ENCODE measurements at places on chromosomes 3 and 15.
A peak's percentile ranks its signal among the peaks of the same experiment; 100 is the strongest.

GRCh38 chr3:146159037-146159436 lies 1.9 kb downstream of the PLOD2 start:
- H3K4me3 ChIP-seq: peak overlapping the region; percentile 96
- H3K36me3 ChIP-seq: peaks cover 10% of the 10 kb centered on the region
- peaks cover 65% of the 10 kb centered on the region for H3K4me1 ChIP-seq

DNA sequence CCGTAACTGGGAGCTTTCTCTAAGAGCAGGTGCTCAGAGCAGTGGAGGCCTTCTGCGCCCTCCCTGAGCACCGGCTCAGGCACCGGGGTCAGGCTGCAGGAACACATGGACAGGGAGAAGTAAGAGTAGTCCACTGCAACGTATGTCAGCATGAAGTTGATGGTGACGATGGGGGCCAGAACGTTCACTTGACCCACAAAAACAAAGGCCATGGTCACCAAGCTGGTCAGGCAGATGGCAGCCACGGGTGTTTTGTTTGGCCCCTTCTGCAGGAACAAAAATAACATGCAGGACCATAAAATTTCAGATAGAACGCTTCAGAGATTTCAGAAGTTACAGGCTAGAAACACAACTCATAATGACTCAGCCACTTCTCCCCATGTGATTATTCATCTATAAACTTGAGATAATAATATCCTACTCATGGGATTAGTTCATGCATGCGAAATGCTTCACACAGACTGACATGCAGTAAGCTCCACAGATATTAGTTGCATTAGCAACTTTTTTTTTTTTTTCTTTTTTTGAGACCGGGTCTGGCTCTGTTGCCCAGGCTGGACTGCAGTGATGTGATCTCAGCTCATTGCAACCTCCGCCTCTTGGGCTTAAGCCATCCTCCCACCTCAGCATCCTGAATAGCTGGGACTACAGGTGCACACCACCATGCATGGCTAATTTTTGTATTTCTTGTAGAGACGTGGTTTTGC lies 52.2 kb upstream of the HEG1 start:
- peak overlapping the region; percentile 88 for H3K27ac ChIP-seq
- peaks cover 24% of the 10 kb centered on the region for H3K36me3 ChIP-seq
- H3K4me1 ChIP-seq: peaks cover 79% of the 10 kb centered on the region
- DNase-seq: peak; percentile 88

- H3K4me1 ChIP-seq: peaks cover 50% of the 10 kb centered on the region
- H3K27ac ChIP-seq: 0 out of 2 replicates have a peak overlapping the region, but pooled peaks have one; percentile 14
- H3K36me3 ChIP-seq: peaks cover 28% of the 10 kb centered on the region
- H3K27me3 ChIP-seq: peaks cover under 1% of the 10 kb centered on the region
- DNase-seq: no peak
Measured at GRCh38 chr3:42213417-42213816, 52.6 kb downstream of the CCK start.

DNA sequence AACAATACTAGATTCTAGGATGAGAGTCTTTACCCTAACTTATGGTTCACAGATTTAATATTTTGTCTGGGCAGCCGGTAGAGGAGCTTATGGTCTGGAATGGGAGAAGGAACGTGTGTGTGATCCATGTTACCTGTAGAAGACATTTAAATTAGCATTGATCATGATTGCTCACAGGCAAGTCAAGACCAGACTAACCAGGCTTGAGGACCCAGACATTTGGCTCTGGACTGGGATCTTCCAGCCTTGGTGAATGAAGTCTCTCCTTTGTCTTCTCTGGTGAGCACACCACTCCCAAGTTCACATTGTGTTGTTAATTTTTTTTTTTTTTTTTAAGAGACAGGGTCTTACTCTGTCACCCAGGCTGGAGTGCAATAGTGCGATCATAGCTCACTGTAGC lies 11.7 kb downstream of the ABHD2 start:
- peaks cover 3% of the 10 kb centered on the region for H3K27me3 ChIP-seq
- DNase-seq: no peak
- peaks cover 76% of the 10 kb centered on the region for H3K4me1 ChIP-seq
- peak overlapping the region; percentile 88 for H3K27ac ChIP-seq
- H3K4me3 ChIP-seq: peak overlapping the region; percentile 59

- H3K36me3 ChIP-seq: no peaks in the 10 kb centered on the region
- H3K4me1 ChIP-seq: peaks cover 50% of the 10 kb centered on the region
- no peak overlapping the region for H3K27ac ChIP-seq
Measured at GRCh38 chr15:25900431-25900830, 37.3 kb upstream of the ATP10A start.

DNA sequence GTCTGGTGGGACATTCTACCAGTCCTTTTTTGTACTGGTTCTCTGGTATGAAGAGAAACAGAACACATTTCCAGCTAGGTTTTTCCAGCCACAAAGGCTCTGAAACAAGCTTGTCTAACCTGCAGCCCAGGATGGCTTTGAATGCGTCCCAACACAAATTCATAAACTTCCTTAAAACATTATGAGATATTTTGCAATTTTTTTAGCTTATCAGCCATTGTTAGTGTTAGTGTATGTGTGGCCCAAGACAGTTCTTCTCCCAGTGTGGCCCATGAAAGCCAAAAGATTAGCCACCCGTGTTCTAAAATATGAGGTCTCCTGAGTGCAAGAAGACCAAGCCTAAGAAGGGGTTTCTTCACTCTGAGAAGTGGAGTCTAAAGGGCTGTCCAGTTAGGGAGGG lies 18.4 kb upstream of the TIMP4 start:
- H3K4me1 ChIP-seq: peaks cover 28% of the 10 kb centered on the region
- H3K27ac ChIP-seq: no peak overlapping the region
- no peak overlapping the region for H3K4me3 ChIP-seq
- 0 out of 2 replicates have a peak, but pooled peaks cover 6% of the 10 kb centered on the region for H3K36me3 ChIP-seq
- peaks cover 6% of the 10 kb centered on the region for H3K27me3 ChIP-seq
- no peak for DNase-seq

- H3K27me3 ChIP-seq: no peaks in the 10 kb centered on the region
- H3K4me3 ChIP-seq: no peak overlapping the region
Measured at GRCh38 chr3:89946884-89947283, 839.5 kb downstream of the EPHA3 start.

DNA sequence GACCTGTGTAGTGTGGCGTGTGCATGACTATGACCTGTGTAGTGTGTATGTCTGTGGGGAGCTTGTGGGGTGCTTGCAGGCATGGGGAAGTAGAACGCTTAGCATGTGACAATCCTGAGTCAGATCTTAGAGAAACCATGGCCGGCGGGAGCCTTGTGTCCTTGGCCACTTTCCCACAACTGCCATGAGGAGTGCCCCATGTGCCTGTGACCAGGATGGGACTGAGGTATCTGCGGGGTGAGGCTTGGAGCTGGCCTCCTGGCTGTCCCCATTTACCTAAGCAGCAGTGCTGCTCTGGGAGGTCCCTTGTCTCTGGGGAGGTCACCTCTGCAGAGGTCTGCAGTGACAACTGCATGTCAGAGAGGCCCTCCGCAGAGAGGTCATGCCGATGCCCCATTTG lies 23.6 kb downstream of the TRPM1 start:
- peaks cover 35% of the 10 kb centered on the region for H3K4me1 ChIP-seq
- no peak overlapping the region for H3K4me3 ChIP-seq
- H3K27ac ChIP-seq: no peak overlapping the region
- H3K27me3 ChIP-seq: peaks cover 9% of the 10 kb centered on the region
- no peaks in the 10 kb centered on the region for H3K36me3 ChIP-seq

DNA sequence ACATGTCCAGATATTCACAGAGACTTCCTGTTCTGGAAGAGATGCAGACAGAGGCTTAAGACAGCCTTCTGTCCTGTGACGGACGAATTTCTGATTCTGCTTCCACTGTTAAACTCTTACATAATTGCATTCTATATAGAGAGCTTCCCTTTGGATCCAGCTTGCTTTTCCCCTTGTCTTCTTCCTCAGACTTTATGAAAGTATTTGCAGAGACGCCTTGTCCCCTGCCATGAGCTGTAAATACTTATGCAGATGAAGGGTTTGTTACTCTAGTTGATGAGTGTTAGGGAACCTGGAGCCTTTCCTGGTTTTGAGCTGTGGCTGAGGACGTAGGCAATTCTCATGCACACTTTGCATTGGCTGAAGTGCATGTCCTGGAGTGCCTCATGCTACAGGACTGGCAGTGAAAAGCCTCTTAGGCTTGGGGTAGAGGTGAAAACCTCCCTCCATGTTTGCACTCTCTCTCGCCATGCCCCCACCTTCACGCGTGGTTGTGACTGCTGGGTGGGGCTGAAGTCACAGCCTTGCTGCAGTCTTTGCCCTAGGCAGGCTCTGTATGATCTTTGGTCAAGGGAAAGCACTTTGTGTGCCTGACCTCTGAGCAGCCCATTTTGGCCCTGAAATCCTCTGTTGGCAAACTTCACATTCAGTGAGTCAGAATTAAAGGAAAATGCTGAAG lies 286.6 kb downstream of the PTPRG start:
- no peaks in the 10 kb centered on the region for H3K36me3 ChIP-seq
- peaks cover 33% of the 10 kb centered on the region for H3K4me1 ChIP-seq
- DNase-seq: peak; percentile 5
- peak overlapping the region; percentile 36 for H3K4me3 ChIP-seq
- peak overlapping the region; percentile 81 for H3K27ac ChIP-seq

DNA sequence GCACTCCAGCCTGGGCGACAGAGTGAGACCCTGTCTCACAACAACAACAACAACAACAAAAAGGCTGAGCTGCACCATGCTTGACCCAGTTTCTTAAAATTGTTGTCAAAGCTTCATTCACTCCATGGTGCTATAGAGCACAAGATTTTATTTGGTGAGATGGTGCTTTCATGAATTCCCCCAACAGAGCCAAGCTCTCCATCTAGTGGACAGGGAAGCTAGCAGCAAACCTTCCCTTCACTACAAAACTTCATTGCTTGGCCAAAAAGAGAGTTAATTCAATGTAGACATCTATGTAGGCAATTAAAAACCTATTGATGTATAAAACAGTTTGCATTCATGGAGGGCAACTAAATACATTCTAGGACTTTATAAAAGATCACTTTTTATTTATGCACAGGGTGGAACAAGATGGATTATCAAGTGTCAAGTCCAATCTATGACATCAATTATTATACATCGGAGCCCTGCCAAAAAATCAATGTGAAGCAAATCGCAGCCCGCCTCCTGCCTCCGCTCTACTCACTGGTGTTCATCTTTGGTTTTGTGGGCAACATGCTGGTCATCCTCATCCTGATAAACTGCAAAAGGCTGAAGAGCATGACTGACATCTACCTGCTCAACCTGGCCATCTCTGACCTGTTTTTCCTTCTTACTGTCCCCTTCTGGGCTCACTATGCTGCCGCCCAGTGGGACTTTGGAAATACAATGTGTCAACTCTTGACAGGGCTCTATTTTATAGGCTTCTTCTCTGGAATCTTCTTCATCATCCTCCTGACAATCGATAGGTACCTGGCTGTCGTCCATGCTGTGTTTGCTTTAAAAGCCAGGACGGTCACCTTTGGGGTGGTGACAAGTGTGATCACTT lies 2.0 kb downstream of the CCR5 start:
- H3K4me1 ChIP-seq: no peaks in the 10 kb centered on the region
- peak; percentile 35 for DNase-seq
- peaks cover 45% of the 10 kb centered on the region for H3K27me3 ChIP-seq
- no peak overlapping the region for H3K27ac ChIP-seq
- H3K4me3 ChIP-seq: no peak overlapping the region

DNA sequence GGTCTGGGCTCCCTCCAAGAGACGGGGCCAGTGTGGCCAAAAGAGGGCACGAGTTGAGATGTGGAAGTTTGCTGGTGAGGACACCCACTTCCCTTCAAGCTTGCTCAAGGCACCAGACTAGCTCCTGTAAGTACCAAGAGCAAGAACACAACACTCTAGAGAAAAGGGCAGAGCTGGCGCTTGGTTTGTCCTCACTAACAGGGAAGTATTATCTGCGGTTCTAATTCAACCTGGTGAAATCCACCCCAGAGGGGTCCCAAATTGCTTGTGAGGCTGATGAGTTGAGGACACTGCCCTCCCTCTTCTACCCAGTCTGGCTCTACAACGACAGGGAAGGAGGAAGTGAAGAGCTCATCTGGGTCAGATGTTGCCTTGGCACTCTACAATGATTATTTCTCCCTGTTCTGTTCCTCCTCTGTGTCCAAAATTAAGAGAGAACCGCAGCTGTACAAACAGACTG lies 16.9 kb upstream of the FSIP1 start:
- peaks cover 12% of the 10 kb centered on the region for H3K27me3 ChIP-seq
- peaks cover 58% of the 10 kb centered on the region for H3K36me3 ChIP-seq
- DNase-seq: no peak
- H3K4me3 ChIP-seq: no peak overlapping the region
- no peak overlapping the region for H3K27ac ChIP-seq
- peaks cover 31% of the 10 kb centered on the region for H3K4me1 ChIP-seq

DNA sequence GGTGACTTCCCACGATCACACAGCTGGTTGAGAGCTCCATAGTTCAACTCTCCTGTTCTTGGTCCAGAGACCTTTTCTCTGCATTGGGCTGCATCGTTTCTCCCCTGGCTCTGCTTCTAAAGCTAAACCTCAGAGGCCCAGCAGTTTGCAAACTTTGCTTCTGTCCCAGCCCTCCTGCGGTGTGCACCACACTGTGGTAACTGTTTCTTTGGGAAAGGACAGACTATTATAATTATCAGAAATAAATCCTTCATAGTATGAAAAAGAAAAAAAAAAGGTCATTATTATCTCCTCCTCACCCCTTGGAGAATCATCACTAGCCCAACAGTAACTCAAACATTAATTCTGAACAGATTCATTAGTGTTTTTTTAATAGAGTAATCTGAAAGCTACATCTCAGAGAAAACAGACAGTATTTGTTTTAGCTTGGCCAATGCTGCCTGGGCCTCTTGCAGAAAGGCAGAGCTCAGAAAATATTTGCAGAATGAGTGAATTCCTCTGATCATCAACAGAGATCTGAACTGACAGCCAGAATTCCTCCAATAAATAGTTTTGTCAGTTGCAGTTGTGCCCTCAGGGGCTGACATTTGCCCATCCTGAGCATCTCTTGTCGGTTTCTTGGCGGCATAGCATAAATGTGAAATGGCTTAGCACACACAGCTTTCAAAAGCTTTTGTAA lies 52.9 kb downstream of the BFSP2 start:
- H3K36me3 ChIP-seq: no peaks in the 10 kb centered on the region
- peak overlapping the region; percentile 36 for H3K27ac ChIP-seq
- peak; percentile 49 for DNase-seq
- peaks cover 19% of the 10 kb centered on the region for H3K4me1 ChIP-seq
- peaks cover 19% of the 10 kb centered on the region for H3K27me3 ChIP-seq

DNA sequence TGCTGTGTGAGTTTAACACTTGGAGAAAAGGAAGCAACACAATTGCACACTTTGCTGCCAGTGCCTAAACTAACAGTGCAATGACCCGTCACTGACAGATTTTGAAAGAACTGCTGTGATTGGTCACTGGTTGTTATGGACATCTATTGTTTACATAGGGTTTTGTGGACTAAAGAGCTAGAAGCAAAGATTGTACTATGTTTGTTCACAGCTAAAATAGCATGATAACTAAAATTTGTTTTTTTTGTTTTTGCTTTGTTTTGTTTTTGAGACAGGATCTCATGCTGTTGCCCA lies 112.4 kb upstream of the GOLGA8J start:
- H3K27me3 ChIP-seq: peaks cover 33% of the 10 kb centered on the region
- H3K27ac ChIP-seq: no peak overlapping the region
- H3K4me3 ChIP-seq: no peak overlapping the region
- H3K36me3 ChIP-seq: no peaks in the 10 kb centered on the region
- no peak for DNase-seq

GRCh38 chr3:54960701-54961100 lies 32.8 kb upstream of the LRTM1 start:
- H3K27me3 ChIP-seq: peaks cover 2% of the 10 kb centered on the region
- no peak for DNase-seq
- H3K4me3 ChIP-seq: no peak overlapping the region
- H3K4me1 ChIP-seq: peaks cover 59% of the 10 kb centered on the region
- H3K27ac ChIP-seq: peak overlapping the region; percentile 48

- no peak overlapping the region for H3K27ac ChIP-seq
- peaks cover 8% of the 10 kb centered on the region for H3K4me1 ChIP-seq
- peaks cover 10% of the 10 kb centered on the region for H3K36me3 ChIP-seq
- no peak overlapping the region for H3K4me3 ChIP-seq
- no peak for DNase-seq
Measured at GRCh38 chr3:9322780-9323179, 40.1 kb upstream of the THUMPD3 start.

Measured in HFFc6 (cell line).